ENCODE measurements at places on chromosomes 7 and 10. TPM values are rescaled to one million over a fixed set of nuclear protein-coding genes. Genes with fewer than 3 reads are reported as not detected.

DNA sequence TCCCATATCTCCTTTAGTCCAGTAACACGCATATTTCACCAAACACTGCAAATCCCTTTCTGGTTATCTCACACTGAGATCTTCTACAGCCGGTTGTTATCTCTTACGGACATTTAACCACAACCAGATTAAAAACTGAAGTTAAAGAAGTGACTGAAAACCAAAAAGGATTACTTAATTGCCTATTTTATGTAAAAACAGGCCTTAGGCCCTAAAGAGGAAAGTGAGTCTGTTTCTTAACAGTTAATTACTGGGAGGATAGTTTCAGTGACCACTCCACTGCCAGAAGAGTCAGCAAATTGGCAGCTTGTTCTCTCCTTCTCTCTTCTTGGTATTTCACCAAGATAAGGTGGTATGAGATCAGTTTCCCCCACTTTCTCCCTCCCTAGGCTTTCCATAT, 161.9 kb upstream of the MEOX2 start:
- H3K36me3 ChIP-seq, result no peaks in the 10 kb centered on the region
- H3K4me1 ChIP-seq, result peaks cover 5% of the 10 kb centered on the region
- H3K4me3 ChIP-seq, result no peak overlapping the region
- no peak overlapping the region for H3K27ac ChIP-seq
- H3K27me3 ChIP-seq, result no peaks in the 10 kb centered on the region

Gene PRSS58
- not detected for total RNA-seq

Gene PON1
- total RNA-seq, result 0.24 TPM

GRCh38 chr10:103739039-103739764, 116.2 kb downstream of the SH3PXD2A start:
- peaks cover 24% of the 10 kb centered on the region for H3K4me1 ChIP-seq
- no peak for DNase-seq
- H3K4me3 ChIP-seq, result no peak overlapping the region
- no peak overlapping the region for H3K27ac ChIP-seq
- H3K36me3 ChIP-seq, result no peaks in the 10 kb centered on the region

Gene SFTPA2
- 14,717 TPM for total RNA-seq

DNA sequence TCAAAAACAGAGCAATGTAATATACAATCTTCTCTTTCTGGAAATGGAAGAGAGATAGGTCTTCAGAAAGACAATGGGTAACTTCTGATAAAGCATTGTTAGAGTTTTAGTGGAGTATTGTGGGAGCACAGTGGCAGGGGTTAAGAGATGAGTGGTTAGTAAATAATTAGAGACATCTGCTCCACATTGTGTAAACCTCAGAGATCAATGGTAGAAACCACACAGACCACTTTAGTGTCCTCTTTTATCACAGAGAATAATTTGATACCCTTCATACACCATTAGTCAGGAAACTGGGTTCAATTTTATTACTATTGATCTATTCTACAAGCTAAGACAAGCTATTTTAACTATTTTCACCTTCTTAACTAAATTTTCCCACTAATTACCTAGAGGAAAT, 35.9 kb upstream of the MAGI2 start:
- H3K4me3 ChIP-seq, result no peak overlapping the region
- no peaks in the 10 kb centered on the region for H3K36me3 ChIP-seq
- no peak for DNase-seq

Gene HKDC1
- 5.9 TPM for total RNA-seq

DNA sequence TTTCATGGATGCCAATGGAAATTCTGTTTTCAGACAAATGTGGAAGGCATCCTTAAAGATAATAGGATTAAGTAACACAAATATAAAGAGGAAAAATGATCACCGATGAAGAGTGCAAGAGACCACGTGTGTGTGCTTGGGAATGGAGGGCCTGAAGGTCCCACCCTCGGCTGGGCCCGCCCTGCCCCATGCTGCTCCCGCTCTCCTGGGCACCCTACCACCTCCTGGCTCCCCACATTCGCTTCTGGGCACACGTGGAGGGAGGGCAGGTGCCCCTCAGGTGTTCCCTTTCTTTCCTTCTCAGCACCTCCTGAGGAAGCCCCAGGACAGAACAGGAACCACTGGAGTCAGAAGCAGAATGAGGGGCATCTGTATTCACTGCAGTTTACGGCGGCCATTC, 367.6 kb downstream of the DNAJB6 start:
- no peaks in the 10 kb centered on the region for H3K4me1 ChIP-seq
- no peak overlapping the region for H3K4me3 ChIP-seq
- peak; percentile 14 for DNase-seq
- H3K27me3 ChIP-seq, result peaks cover 23% of the 10 kb centered on the region

Gene CCDC7
- total RNA-seq, result 22.8 TPM

GRCh38 chr10:48708144-48708543, 23.5 kb downstream of the WDFY4 start:
- H3K27ac ChIP-seq, result no peak overlapping the region
- H3K4me1 ChIP-seq, result peaks cover 16% of the 10 kb centered on the region
- no peak overlapping the region for H3K4me3 ChIP-seq

DNA sequence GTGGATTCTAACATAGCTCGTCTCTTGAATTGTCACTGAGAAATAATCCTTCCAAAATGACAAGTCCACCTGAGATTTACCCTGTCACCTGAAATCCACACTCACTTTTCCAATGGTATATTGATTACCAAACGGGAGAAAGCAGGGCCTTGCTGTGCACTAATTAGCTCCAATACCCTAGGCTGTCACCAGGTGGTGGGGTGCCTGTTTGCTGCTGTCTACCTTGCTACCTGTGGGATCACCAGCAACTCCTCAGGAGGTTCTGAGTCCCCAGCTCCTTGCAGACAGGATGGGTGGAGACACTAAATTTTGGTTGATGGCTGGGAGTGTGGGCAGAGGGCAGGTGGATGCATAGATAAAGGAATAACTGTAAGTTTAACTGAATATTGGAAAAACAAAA, 237.2 kb upstream of the ZNF32 start:
- DNase-seq, result no peak
- no peak overlapping the region for H3K27ac ChIP-seq
- no peak overlapping the region for H3K4me3 ChIP-seq
- no peaks in the 10 kb centered on the region for H3K27me3 ChIP-seq
- no peaks in the 10 kb centered on the region for H3K36me3 ChIP-seq
- H3K4me1 ChIP-seq, result no peaks in the 10 kb centered on the region

GRCh38 chr7:98282703-98283102, 1.2 kb downstream of the BRI3 start:
- peak overlapping the region; percentile 87 for H3K4me3 ChIP-seq
- peaks cover 30% of the 10 kb centered on the region for H3K36me3 ChIP-seq
- DNase-seq, result no peak
- no peaks in the 10 kb centered on the region for H3K27me3 ChIP-seq
- peak overlapping the region; percentile 96 for H3K27ac ChIP-seq

DNA sequence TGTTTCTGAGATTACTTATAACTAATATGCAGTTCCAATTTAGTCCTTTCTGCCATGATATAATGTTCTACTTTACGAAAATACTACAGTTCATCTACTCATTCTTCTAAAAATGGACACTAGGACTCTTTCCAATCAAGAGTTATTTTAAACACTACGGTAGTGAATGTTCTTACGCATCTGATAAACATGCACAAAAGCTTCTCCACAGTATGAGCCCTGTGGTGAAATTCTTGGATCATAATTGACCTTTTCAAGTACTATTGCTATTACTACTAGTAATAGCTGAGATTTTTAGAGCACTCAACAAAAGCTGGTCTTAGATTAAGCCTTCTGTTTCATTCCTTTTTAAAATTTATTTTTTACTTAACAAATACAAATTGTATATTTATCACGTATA, 106.4 kb downstream of the CH25H start:
- H3K4me3 ChIP-seq, result no peak overlapping the region
- DNase-seq, result no peak
- no peaks in the 10 kb centered on the region for H3K36me3 ChIP-seq

DNA sequence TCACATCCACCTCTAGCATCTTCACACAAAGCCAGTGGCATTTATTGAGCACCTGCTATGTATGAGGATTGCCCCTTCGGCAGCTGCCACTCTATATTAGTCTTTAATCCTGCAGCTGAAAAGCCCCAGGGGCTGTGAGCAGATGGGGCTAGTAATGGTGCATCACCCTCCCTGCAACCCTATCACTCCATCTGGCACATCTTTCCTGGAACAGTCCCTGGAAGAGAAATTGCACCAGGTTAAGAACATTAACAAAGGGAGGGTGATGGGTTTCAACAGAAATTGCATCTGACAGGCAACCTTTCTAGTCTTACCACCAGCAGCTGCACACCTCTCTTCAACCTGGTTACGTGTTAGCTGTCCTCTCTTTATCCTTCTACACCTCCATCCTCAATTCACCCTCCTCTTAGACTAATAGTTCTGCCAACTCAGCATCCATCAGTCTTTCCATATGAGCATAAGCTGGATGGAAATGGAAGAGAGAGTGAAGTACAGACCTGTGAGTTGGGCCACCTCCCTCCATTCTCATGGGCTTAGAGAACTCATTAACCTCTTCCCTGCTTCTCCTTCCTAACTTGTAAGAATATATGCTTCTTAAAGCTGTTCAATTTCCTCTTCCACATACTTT, 168.6 kb upstream of the NEBL start:
- no peak overlapping the region for H3K4me3 ChIP-seq
- no peak overlapping the region for H3K27ac ChIP-seq
- DNase-seq, result no peak
- no peaks in the 10 kb centered on the region for H3K36me3 ChIP-seq

GRCh38 chr7:73702226-73702625, 17.2 kb downstream of the STX1A start:
- H3K27me3 ChIP-seq, result no peaks in the 10 kb centered on the region
- no peak overlapping the region for H3K27ac ChIP-seq
- H3K36me3 ChIP-seq, result peaks cover 27% of the 10 kb centered on the region
- peaks cover 17% of the 10 kb centered on the region for H3K4me1 ChIP-seq

All from lower lobe of right lung (tissue), 2 donors.